CD4-positive, alpha-beta memory T cell (primary cell): ENCODE measurements at places on chromosomes 13 and 19.

GRCh38 chr19:18422530-18423191 is 3.5 kb downstream of the SSBP4 start:
- DNase-seq = peak; percentile 57

DNA sequence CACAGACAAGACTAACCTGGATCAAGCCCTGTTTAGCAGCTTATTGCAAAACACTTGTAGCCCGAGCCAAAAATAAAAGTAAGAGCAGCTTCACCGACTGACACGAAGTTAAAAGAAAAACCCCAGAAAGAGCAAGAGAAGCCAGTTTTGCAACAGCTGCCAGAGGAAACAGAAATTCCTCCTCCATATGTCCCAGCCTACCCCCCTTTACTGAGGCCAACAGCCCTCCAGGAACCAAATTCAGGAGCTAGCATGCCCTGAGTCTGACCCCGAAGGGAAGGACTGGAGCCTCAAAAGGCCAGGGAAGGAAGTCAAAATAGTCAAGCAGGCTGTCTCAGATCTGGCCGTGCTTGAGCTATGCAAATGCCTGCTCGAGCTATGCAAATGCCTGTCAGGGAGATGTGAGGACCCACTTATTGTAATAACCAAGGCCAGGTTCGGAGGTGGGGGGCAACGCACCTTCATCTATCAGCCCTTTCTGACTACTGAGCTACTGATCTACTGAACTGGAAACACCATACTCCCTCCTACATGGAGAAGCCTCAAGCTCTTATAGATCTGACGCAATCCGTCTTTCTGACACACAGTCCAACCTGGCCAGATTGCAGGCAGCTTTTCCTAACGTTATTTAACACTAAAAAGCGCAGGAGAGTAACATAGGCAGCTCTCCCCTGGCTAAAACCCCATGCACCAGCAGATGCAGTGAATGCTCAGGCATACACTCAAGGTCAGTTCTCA is 6.7 kb downstream of the SIGLEC11 start:
- DNase-seq = no peak

GRCh38 chr19:5050067-5050656 is 81.2 kb downstream of the KDM4B start:
- no peak for DNase-seq

DNA sequence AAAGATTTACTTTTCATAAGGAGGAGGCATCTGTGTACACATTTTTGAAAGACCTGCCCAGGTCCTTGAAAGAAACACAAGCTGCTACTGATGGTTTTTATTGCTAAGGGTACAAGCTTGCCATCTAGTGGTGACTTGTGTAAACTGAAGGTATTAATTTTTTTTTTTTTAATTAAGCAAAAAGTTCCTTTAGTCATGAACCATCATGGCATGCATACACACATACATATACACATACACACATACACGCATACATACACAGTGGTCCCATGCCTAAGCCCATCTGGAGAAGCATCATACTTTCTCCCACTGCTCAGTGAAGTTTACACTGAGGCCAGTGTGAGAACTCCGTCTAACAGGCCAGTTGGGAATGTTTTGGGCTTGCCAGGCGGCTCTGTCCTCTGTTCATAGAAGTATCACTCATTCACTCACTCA is 312.5 kb downstream of the DCLK1 start:
- no peak for DNase-seq

GRCh38 chr13:36353001-36353400 is 6.8 kb upstream of the SPART start:
- DNase-seq = no peak

GRCh38 chr13:20544201-20544923 is 18.7 kb upstream of the CRYL1 start:
- no peak for DNase-seq

GRCh38 chr19:12834976-12835757 is 788 bp upstream of the RTBDN start:
- no peak for DNase-seq

DNA sequence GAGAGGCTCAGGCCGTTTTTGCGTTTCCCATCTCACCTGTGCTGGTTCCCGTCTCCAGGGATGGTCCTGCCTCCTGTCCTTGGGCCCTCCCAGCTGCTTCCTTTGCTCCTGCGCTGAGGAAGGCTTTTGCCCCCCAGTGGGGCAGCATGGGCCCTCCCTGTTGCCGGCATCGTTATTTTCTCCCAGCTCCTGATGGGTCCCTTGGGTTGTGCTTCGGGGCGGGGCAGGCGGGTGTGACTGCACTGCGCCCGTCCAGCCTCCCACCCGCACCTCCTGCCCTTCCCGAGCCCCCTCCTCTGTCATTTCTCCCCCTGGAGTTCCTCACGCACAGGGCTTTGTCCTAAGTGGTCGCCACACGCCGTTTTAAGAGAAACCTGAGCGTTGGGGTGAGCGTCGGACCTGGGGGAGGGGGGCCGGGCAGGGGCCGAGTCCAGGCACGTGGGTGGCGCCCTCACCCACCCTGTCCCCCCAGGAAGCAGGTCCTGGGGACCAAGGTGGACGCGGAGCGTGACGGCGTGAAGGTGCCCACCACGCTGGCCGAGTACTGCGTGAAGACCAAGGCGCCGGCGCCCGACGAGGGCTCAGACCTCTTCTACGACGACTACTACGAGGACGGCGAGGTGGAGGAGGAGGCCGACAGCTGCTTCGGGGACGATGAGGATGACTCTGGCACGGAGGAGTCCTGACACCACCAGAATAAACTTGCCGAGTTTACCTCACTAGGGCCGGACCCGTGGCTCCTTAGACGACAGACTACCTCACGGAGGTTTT is 2.8 kb upstream of the GZMM start:
- no peak for DNase-seq

DNA sequence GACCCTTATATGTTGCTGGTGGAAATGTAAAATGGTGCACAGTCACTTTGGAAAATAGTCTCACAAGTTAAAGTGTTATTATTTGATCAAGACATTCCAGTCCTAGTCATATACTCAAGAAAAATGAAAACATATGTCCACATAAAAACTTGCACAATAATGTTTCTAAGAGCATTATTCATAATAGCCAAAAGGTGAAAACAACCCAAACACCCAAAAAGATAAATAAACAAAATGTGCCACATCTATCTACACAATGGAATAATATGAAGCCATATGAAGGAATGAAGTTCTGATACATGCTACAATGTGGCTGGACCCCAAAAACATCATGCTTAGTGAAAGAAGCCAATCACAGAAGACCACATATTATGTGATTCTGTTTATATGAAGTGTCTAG is 14.4 kb upstream of the AKAP8 start:
- DNase-seq = no peak

DNA sequence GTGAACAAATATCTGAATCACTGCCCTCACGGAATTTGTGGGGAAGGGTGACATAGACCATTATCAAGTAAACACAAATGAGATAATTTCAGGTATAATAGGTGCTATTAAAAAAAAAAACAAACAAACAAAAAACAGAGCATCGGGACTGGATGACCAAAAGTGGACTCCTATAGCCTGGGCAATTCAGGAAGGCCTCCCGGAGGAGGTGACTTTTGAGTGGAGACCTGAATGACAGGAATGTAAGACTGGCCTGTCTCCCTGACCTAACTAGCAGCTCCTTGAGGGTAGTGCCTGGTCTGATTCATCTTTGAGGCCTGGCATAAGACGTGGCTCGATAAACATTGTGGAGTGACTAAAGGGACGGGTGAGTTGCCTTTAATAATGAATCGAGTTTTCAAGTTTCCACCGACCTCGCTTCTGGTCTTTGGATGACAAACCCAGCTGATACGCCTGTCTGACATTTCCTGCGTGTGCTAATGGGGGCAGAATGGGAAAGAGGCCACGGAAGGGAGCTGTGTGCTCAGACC is 6.8 kb downstream of the KLK10 start:
- no peak for DNase-seq

DNA sequence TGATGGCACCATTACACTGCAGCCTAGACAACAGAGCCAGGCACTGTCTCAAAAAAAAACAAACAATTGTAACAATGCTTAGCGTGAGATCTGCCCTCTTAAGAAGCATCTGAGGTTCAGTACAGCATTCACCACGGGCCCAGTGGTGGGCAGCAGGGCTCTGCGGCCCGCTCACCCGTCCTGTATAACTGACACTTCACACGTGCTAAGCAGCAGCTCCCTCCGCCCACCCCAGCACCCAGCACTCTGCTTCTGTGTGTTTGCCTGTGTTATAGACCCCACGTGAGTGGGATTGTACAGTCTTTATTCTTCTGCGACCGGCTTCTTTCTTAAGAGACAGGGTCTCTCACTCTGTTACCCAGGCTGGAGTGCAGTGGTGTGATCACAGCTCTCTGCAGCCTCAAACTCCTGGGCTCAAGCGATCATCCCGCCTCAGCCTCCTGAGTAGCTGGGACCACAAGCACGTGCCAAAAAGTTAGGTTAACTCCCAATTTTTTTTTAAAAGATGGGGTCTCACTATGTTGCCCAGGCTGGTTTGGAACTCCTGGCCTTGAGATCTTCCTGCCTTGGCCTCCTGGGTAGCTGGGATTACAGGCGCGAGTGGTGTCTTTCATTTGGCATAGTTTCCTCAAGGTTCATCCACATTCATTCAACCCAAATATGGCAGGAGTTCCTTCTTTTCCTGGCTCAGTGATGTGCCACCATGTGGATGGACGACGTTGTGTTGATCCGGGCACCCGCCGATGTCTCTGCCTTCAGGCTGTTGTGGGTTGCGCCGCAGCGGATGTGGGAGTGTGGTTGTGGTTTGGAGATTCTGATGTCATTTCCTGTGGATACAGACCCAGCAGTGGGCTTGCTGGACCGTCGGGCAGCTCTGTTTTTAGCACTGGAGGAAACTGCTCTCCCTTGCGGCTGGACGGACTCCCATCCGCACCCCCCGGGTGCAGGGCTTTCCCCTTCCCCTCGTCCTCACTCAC is 170.0 kb downstream of the KDM4B start:
- peak; percentile 70 for DNase-seq

DNA sequence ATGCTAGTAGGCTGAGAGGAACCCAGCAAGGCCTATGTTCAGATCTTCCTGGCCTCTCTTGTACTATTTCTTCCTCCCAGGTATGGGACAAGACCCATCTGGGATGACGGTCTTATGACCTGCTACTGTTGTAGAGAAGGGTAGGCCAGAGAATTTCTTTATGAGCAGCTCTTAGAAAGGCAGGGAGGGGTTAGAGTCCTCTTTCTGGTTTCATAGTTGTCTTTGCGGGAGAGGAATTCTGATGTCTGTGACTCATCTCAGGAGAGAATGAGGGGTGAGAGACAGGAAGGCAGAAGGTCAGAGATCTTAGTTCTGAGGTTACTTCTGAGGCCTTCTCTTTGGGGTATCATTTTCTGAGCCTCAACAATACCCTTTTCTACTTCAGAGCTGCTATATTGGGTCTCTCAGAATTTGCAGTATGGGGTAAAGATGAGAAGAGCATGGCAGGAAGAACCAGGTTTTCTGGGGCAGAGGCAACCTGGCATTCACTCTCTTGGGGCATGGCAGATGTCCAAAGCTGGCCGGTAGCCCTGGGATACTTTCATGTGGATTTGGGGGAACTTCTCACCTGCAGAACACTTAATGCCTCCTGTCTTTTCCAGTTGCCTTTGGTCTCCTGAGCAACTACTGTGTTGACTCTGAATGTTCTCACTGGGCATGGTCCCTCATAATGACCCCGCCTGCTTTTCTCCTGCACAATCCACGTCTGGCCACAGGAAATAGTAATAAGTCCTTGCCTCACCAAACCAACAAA is 154.4 kb downstream of the GGACT start:
- DNase-seq = no peak

DNA sequence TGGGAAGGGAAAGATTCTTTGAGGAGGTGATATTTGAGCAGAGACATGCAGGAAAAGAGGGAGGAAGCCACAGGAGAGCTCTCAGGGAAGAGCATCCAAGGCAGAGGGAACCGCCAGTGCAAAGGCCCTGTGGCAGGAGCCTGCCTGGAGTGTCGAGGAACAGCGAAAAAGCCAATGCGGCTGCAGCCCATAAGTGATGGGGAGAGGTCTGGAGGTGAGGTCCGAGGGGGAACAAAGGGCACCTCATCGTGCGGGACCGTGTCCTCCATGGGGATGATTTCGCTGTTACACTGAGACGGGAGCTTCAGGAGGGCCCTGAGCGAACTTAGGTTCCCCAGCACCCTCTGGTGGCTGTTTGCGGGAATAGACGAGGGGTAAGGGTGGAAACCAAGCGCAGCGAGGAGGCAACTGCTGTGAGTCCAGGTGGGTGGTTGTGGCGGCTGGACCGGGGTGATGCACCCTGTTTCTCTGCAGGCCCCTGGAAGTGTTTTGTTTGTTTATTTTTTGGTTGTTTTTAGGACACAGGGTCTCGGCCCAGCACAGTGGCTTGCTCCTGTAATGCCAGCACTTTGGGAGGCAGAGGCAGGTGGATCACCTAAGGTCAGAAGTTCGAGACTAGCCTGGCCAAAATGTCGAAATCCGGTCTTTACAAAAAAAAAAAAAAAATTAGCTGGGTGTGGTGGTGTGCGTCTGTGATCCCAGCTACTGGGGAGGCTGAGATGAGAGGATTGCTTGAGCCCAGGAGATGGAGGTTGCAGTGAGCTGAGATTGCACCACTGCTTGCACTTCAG is 5.9 kb upstream of the EHD2 start:
- peak; percentile 68 for DNase-seq

- peak; percentile 7 for DNase-seq
These were observed 73.0 kb upstream of the MAB21L1 start for GRCh38 chr13:35549481-35549880.

- no peak for DNase-seq
These were observed 1375.7 kb downstream of the PCDH9 start for GRCh38 chr13:65854431-65854830.

DNA sequence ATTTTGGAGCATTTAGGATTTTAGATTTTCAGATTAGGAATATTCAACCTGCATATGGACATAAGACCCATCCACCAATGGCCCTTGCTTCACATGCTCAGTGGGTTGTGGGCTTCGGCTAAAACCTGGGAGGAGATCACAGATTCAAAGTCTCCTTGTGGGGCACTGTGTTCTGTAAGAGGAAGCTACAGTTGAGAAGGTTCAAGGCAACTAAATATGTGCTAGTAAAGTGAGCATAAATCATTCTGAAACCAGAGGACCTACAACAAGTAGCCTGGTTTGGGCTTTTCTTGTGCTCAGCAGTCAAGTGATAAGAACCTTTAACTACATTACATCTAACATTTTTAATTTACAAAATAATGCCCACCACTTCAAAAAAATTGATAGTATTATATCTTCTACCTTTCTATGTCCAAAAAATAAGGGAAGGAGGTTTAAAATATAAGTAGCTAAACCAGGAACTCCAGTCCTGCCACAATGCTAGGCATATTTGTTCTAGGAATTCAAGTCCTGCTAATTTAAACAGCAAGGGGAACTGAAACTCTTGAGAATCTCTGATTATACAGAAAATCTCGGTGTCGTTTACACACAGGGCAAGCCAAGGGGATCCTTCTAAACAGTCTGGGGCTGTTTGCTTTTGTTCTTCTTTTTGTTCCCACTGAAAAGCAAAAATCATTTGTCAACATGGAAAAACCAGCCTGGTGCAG is 36.6 kb downstream of the FOXO1 start:
- no peak for DNase-seq
